ENCODE measurements at places on chromosomes 7 and 10.

DNA sequence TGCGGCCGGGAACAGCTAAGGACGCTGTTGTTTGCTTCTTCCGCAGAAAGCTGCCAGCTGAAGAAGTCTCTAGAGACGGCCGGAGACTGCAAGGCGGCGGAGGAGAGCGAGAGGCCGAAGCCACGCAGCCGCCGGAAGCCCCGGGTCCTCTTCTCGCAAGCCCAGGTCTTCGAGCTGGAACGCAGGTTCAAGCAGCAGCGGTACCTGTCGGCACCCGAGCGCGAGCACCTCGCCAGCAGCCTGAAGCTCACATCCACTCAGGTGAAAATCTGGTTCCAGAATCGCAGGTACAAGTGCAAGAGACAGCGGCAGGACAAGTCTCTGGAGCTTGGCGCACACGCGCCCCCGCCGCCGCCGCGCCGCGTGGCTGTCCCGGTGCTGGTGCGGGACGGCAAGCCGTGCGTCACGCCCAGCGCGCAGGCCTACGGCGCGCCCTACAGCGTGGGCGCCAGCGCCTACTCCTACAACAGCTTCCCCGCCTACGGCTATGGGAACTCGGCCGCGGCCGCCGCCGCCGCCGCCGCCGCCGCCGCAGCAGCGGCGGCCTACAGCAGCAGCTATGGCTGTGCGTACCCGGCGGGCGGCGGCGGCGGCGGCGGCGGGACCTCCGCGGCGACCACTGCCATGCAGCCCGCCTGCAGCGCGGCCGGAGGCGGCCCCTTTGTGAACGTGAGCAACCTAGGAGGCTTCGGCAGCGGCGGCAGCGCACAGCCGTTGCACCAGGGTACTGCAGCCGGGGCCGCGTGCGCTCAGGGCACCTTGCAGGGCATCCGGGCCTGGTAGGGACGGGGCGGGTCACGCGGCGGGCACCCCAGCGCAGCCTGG, 2.4 kb downstream of the NKX2-3 start:
- no peak for DNase-seq

DNA sequence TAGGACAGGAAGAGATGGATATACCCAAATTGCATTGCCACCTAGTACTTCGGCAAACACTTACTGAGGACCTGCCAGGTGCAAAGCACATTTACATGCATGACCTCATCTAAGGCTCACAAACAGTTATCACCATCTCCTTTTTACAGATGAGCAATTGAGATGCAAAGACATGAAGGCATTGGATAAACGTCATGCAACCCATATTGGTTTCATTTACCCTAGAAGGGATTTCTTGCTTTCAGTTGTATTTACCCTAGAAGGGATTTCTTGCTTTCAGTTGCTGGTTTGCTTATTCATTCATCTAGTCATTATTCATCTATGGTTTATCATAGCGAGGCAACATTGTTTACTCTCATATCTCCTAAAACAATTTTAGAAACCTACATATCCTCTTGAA, 52.2 kb downstream of the STEAP1B start:
- no peak for DNase-seq

DNA sequence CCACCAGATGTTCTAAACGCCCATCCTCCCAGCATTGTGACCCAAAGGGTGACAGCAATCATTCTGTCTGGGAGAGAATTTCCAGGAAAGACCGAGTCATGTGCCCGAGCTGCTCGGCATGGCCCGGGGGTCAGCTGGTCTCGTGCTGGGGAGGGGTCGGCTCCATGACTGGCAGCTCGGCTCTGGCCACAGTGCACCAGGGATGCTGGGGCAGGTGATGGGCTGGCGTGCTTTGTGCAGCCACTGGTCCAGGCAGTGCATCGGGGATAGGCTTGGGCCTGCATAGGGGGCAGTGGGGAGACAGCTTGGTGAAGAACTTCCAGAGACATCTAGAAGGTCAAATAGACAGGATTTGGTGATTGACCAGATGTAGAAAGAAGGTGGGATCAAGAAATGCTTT, 39.2 kb upstream of the PSMG3 start:
- DNase-seq: no peak

DNA sequence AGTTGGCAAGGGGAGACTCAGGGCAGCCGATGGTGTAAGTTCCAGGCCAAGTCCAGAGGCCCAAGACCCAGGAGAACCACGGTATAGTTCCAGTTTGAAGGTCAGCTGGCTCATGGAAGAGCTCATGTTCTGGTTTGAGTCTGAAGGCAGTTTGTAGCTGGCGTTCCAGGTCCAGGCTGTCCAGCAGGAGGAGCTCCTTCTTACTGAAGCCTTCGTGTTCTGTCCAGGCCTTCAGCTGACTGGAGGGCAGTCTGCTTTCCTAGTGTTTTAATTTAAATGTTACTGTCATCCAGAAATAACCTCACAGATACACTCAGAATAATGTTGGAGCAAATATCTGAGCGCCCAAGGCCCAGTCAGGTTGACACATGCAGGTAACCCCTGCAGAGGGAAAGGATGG, 4.2 kb downstream of the SUN1 start:
- DNase-seq: no peak

GRCh38 chr7:155310425-155311114, 12.9 kb downstream of the INSIG1 start:
- no peak for DNase-seq

DNA sequence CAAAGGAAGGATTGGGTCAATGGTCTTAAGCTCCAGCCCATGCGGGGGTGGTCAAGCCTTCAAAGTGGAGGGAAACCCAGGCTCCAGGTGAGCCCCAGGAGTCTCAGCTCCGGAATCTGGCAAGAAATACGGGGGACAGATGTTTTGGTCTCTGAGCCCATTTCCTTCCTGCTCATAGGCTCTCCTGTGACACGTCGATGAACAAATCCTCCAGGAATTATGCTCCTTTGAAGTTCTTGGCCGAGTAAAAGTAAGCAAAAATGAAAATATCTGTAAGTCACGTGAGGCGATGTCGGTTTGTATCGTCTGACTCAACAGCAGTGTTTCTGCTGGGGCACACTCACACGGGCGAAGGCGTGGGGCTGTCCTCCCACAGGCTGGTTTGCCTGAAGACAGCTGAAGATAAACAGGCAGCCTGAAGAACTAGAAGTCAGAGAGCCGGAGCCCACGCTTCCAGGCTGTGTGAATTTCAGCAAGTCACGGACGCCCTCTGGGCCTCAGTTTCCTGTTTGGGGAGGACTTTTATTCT, 52.6 kb upstream of the SMNDC1 start:
- DNase-seq: no peak

- no peak for DNase-seq
These were observed 81.6 kb downstream of the CHN2 start for GRCh38 chr7:29276199-29276598.

GRCh38 chr10:125017547-125018298, 75.8 kb downstream of the ZRANB1 start:
- no peak for DNase-seq

DNA sequence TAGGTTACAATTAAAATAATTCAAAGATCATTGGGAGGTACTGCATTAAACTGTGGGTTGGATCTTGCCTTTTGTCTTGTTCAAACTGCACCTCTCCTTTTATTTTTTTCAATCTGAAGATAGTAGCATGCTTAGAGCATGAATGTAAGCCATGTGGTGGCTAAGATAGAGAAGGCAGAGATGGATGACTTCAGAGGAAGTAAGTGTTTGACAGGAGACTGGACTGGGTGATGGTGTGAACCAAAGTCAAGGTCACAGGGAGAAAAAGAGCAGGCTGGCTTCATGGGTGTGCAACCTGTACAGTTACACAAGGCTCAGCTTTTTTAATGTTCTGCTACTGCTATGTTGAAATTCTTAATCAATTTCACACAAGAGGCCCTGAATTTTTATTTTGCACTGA, 85.6 kb downstream of the ZEB1 start:
- no peak for DNase-seq

DNA sequence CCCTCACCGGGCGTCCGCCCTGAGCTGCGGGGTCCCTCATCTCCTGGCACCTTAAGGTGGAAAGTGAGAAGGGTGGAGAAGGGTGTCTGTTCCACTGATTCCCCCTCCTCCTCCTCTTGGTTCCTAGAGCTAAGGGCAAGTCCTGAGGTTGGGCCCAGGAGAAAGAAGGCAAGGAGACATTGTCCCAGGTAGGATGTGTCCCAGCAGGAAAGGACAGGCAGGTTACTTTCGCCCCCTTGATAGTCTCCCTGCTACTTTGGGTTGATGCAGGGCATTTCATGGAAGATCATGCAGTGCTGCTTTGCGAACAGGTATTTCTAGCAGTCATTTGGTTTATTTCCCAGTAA, 582 bp downstream of the STEAP2 start:
- no peak for DNase-seq

DNA sequence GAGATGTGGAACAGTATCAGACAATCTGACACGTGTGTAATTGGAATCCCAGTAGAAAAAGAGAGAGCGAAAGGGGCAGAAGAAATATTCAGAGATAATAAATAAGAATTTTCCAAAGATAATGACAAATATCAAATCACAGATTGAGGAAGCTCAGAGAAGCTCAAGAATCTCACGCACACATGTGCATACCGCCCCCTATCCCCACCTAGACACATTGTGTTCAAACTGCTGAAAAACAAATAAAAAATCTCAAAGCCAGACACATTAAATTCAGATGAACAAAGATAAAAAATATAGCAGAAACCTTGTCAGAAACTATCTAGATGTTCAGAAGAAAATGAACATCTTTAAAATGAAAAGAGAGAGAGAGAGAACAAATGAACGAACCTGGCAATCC, 17.2 kb downstream of the SFR1 start:
- DNase-seq: no peak

DNA sequence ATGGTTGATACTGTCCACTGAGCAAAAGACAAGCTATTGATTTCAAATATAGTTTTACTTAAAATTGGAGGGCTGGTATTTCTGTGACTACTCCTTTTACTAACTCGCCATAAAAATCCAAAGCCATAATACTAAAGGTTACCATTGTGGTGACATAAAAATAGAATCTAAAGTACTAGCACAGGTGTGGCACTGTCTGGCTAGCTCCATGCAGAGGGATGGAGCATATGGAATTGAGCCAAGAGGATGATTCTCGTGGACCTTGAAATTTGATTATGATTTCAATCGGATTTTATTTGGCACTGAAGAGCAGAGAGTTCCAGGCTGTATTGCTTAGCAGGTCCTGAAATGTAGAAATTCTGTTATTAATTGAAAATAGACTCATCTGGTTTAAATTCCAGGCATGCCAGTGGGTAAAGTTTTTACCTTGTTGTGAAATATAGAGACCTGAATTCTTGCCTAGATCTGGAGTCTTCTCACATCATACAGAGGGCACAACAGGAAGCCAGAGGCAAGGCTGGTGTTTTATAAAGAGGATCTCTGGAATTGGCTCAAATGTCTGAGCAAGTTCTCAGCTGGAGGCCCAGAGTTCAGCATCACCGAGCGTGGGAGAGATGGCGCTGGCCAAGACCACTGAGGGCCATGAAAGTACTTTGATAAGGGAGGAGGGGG, 29.9 kb upstream of the DLD start:
- DNase-seq: no peak

GRCh38 chr7:50146692-50147091, 53.6 kb upstream of the ZPBP start:
- DNase-seq: no peak

DNA sequence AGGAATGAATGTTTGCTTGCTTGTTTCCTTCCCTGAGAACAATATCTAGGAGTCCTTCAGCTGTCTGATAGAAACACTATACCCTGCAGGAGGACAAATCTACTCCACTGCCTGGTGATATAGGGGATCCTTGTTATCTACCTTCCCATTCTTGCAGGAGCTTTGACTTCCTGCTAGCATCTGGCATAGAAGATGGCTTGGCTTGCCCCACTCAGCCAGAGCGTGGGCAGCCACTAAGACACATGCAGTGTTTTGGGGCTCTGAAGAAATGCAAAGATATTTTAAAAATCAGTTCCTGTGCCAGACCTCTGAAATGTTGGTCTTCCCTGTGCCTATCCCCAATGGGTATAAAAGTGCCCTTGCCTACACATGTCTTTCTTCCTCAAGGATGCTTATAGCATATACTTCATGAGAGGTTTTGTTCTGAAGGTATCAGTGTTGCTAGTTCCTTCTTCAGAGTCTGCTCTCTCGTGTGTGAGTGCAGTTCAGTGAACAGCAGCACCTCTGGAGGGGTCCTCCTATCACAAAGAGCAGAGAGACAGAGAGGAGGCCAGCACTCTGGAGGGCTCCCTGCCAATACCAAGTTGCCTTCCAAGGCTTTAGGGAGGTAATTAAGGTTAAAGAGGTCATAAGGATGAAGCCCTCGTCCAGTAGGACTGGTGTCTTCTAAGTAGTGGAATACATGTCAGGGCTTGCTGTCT, 149.1 kb upstream of the CALCR start:
- no peak for DNase-seq

DNA sequence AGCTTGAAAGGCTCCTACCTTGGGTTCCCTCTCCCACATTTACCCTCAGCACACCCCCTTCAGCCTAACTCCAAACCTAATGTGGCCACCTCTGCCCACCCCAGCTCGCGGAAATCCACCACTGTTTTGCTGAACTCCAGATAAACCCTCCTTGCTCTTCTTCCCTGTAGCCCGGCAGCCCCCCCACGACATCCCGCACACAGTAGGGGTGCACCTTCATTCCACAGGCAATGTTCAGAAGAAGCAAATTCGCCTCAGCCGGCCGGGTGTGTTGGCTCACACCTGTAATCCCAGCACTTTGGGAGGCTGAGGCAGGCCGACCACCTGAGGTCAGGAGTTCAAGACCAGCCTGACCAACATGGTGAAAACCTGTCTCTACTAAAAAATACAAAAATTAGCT, 17.4 kb downstream of the CTBP2 start:
- no peak for DNase-seq

- DNase-seq: no peak
These were observed 51.3 kb upstream of the NFE2L3 start for GRCh38 chr7:26100406-26101339.

GRCh38 chr10:103429647-103430046, 22.5 kb downstream of the CALHM2 start:
- DNase-seq: no peak

GRCh38 chr7:36717586-36717985, 6.7 kb downstream of the AOAH start:
- DNase-seq: no peak

GRCh38 chr7:26198133-26198780, 2.3 kb downstream of the HNRNPA2B1 start:
- no peak for DNase-seq

GRCh38 chr7:21318916-21319270, 109.0 kb upstream of the SP4 start:
- no peak for DNase-seq

GRCh38 chr10:110355922-110356627, 51.4 kb upstream of the SMNDC1 start:
- DNase-seq: no peak

DNA sequence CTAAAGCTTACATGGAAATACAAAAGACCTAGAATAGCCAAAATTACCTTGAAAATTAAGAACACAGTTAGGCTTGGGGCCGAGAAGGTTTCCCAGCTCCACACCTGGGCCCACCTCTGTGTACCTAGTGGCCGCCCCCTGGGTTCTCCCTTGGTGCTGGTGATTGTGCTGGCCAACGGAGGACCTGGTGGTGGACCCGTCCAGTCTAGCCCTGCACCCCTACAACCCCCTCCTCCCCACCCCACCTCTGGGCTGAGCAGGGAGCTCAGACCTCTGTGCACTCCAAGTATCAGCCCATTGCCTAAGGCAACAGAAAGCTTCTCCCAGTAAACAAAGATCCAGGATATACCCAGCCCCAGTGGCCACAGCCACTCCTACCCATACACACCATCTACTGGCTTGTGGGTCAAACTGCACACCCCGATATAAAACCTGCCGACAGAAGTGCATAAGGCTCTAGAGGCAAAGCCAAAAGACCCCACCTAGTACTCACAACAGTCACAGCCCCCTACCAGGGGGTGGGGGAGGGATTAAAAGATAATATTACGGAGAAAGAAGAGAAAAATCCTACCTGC, 105.0 kb upstream of the DIP2C start:
- DNase-seq: no peak

- no peak for DNase-seq
These were observed 181.3 kb downstream of the SDK1 start for GRCh38 chr7:3482147-3482921.
